NCI-H2081 treated with DMSO at 0.1 percent for 48 hours (cell line): ENCODE measurements at places on chromosomes 2 and 18.

- no peak for DNase-seq
These were observed 96.7 kb upstream of the SLC39A10 start for GRCh38 chr2:195560209-195560895.

GRCh38 chr18:26057344-26057773, 33.1 kb downstream of the SS18 start:
- DNase-seq: no peak

- no peak for DNase-seq
These were observed 677.5 kb downstream of the NYAP2 start for GRCh38 chr2:226077031-226077430.

DNA sequence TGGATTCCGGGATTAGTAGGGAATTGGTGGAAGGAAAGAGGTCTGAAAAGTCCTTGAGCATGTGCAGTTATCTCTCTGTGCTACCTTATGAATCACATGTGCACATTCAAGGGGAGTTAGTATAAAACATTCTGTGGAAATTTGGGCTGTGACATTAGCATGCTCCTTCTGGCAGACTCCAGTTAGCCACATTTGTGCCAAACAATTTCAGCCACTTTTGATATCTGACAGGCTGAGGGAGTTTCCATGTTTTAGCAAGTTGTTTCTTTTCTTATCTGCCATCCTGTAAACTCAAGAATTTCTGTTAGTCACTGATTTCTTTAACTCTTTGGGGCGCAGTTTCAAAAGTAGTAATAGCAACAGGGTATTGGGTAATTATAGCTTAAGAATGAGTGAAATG, 28.3 kb upstream of the GYPC start:
- DNase-seq: no peak

DNA sequence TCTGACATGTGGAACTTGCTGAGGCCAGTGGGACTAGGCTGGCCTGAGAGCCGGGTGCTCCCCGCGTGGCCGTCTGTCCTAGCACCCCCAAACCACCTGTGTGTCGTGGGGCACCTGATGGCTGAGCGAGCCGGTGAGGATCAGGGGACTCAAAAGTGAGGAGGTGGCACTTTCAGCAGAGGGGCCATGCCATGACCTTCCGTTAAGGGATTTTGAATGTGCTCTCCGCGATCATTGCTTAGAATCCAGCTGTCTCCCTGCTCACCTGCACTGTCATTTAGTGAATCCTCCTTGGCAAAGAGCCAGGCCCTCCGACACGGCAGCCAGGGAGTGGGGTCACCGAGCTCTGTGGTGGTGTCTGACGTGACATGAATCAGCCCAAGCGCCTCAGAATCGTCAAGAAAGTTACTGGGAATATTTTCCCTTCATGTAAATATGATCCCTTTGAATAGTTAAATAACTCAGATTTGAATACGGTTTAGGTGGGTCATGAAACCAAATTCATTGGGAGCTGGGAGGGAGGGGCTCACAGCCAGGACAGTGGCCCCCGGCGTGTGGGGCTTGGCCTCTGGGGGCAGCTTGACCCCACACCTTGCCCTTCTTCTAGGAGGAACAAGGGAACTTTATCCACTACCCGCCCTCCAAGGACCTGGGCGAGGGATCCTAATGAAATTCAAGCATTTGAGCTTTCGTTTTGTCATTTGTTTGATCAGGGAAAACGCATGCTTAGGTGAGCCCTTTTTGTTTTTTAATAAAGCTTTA, 9.5 kb downstream of the NFATC1 start:
- DNase-seq: no peak

DNA sequence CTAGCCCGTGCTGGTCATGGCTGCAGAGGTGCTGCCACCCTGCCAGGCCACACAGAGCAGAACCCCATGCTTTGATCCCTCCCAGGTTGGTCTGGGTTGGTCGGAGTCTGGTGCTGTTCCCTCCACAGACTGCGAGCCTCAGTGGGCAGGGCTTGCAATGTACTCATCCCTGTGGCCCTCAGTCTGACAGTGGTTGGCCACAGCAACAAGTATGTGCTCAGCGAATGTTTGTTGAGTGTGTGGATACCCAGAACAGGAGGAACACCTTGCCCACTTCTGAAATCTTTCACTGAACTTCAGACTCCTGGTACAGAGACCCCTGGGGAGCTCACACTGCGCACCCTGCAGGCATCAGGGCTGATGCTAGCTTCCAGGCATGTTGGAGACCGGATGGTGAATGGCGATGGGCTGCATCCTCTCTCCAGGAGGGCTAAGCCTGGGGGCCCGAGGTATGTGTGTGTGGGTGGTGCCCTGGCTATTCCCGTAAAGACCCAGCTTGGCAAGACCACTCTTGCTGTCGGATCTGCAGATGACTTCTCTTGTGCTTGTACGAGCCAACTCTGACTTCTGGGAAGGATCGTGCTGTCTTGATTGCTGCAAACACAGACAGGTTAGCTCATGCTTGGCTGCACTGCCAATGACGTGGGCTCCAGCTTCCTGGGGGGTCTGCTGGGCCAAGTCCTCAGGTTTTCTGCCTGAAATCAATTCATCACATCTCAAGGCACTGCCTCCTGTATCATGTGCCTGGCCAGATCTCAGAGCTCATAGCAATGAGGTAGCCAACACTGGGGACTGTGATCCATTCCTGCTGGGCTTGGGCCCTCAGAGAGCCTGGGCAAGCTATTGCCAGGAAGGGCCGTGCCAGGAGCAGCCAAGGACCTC, 43.7 kb downstream of the RHOB start:
- no peak for DNase-seq

DNA sequence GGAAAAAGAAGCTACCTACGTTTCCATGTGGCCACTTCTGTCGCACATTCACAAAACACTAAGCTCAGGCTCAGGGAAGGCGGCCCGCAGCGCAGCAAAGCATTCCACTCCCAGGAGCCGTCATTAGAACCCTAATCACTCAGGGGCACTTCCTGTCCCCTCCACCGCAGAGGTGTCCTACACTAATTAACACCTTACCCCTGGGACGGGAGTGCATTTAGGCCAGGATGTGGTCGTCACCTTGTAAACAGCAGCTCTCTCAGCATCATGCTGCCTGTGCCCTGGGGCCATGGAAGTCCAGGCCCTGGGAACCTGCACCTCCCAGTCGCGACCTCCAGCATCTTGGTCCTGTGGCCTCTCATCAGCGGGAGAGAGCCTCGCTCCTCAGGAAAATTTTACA, 359.8 kb upstream of the SALL3 start:
- DNase-seq: no peak

GRCh38 chr2:128172191-128172590, 81.2 kb downstream of the UGGT1 start:
- no peak for DNase-seq
